T-helper 1 cell (primary cell): ENCODE measurements at places on chromosomes 5 and 9.

- DNase-seq, result no peak
Observed at GRCh38 chr5:153782589-153783361, 255.9 kb downstream of the FAM114A2 start.

DNA sequence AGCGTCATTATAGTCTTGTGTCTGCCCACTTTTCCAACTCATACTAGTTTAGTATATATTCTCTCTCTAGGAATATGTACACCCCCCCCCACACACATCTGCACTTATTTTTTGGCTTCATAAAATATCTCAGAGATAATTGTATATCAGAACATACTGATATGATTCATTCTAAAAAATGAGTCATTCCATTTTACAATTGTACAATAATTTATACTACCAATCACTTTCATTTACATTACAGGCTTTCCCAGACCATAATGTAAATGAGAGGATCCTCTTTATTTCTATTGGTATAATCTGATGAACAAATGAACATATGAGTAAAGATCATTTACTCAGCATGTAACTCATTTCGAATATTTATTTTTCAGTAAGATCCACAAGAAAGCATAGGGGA lies 1842.9 kb upstream of the C9orf72 start:
- DNase-seq, result no peak

DNA sequence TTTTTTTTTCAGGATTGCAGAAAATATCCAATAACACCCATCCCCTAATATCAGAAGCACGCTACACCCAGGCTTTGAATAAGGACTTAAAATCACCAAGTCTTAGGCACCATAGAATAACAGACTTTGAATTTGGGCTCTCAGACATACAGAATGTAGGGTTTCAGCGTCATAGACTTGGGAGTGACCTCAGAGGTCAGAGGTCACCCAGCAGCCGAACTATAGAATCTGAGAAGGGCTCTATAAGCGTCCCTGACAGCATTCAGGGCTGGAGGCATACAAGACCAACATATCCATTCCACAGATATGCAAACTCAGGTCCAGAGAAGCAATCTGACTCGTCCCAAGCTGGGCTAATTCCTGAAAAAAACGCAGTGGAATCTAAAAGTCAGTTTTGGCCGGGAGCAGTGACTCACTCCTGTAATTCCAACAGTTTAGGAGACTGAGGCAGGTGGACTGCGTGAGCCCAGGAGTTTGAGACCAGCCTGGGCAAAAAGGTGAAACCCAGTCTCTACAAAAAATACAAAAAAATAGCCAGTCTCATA lies 34.7 kb downstream of the SLC6A7 start:
- no peak for DNase-seq

DNA sequence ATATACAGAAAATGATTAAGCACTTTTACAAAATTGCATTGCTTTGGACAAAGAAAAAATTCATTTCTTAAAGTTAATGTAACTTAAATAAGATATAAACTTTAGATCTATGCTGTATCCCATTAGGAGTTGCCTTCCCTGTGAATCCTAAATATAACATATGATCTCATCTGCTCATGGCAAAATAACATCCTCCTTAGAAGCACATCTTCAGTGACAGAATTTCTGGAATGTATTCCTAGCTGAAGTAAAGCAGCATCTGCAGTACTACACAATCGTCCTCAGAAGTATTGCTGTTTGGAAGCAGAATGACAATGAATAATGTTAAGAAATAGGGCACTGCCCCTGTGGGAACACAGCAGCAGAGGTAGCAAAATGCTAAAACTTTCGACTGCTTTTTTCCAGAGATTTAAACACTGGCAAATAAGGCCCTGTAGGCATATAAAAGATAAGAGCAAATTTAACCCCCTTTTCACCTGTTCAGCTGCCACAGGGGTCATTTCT lies 571.0 kb downstream of the PTPRD start:
- no peak for DNase-seq

- no peak for DNase-seq
Observed at GRCh38 chr5:176616511-176616910, 6.6 kb upstream of the GPRIN1 start.

DNA sequence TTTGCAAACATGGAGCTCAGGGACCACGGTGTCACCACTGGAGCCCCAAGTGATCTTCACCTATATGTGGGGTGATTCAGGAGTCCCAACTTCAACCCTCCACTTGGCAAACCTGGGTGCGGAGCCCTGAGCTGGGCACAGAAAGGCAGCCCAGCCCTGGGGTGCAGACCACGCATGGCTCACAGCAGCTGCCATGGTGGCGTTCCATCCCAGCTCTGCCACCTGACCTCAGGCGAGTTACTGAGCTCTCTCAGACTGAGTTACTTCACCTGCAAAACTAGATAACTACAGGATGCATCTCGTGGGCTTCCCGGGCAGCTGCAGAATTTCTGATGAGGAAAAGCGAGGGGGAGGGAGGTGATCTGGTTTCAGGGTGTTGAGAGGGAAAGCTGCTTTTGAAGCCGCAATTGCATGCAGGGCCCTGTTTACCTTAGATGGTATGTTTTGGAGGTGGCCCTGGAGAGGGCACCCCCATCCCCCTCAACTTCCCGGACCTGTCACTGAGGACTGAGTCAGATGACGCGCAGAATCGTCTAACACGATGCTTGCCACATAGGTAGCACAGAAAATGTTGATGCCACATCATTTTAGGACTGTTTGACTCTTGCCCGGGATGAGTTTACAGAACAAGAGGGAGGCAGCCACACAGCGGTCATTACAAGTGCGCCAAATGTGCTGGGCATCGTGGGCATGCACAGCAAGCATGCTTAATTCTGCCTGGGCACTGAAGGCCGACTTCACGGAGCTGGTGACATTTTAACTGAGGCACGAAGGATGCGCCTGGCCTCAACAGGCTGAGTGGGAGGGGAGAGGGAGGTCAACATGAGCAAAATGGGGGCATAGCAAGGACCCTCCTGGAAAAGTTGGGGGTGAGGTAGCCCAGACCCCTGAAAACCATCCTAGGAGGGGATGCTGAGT lies 154.6 kb downstream of the COL23A1 start:
- DNase-seq, result no peak

GRCh38 chr5:103444333-103445038 lies 118.1 kb downstream of the NUDT12 start:
- DNase-seq, result no peak

GRCh38 chr5:79456400-79456799 lies 57.5 kb downstream of the HOMER1 start:
- DNase-seq, result no peak

GRCh38 chr9:13991395-13991794 lies 322.5 kb downstream of the NFIB start:
- no peak for DNase-seq

- DNase-seq, result no peak
Observed at GRCh38 chr9:89312222-89312571, 1.2 kb downstream of the CKS2 start.

DNA sequence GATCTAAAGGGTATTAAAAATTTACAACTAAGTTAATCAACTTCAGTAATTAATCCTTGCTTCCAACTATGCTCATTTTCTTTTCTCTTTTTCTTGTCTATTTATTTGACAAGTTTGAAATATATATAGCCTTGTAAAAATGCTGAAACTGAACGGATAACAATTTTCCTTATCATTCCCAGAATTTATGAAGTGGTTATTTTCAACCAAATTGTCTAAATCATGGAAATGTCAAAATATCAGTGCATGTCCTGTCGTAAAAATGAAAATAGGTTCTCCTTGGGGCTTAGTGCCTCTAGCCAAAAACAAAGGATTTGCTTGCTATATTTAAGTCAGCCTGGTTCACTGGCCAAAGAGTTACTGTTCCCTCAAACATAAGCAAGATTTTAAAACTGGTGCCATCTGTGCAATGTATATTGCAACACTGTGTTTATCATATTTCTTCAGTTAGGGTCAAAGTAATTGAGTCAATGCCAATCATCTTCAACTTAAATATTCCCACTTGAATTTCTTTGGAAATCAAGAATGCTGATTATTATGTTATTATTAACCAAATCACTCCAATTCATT lies 798.3 kb downstream of the MAT2B start:
- no peak for DNase-seq

- DNase-seq, result no peak
Observed at GRCh38 chr9:132099741-132100407, 20.2 kb upstream of the MED27 start.

GRCh38 chr9:82829818-82830217 lies 233.1 kb downstream of the RASEF start:
- DNase-seq, result no peak

- no peak for DNase-seq
Observed at GRCh38 chr5:2729189-2729588, 22.3 kb downstream of the IRX2 start.

DNA sequence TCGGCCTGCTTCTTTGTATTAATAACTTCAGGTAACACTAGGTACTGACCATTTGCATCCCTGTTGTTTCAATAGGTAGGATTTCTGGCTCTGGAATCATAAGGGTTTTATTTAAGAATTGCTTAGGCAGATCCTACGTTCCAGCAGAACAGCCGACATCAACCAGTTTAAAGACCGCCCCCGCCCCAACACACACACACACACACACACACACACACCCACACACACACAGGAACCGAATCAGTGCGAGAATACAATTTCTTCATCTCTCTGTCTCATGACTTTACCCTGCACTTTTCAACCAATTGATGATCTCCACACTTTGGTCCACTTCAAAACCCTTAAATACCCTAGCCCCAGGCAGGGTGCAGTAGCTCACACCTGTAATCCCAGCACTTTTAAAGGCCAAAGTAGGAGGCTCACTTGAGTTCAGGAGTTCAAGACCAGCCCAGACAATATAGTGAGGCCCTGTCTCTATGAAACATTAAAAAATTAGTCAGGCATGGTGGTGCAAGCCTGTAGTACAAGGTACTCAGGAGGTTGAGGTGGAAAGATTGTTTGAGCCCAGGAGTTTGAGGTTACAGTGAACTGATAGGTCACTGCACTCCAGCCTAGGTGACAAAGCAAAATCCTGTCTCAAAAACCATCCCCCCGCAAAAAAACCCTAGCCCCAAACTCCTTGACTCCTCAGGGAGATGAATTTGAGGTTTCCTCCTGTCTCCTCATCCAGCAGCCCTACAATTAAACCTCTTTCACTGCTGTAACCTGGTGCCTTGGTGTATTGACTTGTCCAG lies 2.7 kb upstream of the MTMR12 start:
- DNase-seq, result no peak

DNA sequence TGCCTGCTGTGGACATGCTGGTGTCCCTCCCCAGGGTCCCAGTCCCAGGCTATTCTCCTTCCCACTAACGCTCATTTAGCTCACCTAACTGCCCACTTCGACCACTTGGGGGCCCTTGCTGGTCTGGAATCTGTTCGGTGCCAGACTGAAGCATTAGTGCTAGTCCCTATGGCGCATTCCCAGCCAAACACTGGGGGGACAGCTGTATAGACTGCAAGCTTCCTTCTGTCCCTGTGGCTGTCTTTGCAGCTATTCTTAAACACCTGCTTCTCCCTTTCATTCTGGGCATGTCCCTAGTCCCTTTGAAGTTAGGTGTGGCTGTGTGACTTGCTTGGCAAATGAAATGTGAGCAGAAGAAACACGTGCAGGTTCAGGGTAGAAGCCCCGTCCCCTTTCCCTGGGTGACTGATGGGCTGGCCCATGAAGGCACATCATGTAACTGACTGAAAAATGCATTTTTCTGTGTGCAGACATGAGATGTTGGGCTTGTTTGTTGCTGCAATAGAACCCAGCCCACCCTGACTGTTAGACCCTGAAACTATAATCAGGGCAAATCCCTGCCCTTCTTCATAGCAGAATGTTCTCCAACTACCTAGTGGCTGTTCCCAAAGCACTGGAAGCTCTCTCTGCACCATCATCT lies 134.4 kb downstream of the BARX1 start:
- DNase-seq, result no peak

DNA sequence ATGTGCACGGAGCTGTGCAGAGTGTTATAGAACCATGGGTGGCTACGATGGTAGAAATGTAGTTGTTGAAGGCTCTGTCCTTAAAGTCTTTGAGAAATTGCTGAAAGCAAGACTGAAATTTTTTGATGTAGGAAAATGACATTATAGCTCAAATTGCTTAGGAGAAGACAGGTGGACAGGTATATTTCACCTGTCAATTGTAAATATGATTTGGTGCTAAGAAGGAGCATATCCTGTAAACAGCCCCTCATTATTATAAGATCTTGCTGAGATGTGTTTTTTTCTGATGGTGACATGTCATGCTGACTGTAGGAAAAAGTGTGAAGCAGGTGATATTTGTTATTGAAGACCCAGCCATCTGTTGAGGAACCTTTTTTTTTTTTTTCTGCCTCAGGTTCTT lies 377.9 kb downstream of the PSAT1 start:
- no peak for DNase-seq

GRCh38 chr9:84781458-84781857 lies 111.9 kb downstream of the NTRK2 start:
- no peak for DNase-seq

DNA sequence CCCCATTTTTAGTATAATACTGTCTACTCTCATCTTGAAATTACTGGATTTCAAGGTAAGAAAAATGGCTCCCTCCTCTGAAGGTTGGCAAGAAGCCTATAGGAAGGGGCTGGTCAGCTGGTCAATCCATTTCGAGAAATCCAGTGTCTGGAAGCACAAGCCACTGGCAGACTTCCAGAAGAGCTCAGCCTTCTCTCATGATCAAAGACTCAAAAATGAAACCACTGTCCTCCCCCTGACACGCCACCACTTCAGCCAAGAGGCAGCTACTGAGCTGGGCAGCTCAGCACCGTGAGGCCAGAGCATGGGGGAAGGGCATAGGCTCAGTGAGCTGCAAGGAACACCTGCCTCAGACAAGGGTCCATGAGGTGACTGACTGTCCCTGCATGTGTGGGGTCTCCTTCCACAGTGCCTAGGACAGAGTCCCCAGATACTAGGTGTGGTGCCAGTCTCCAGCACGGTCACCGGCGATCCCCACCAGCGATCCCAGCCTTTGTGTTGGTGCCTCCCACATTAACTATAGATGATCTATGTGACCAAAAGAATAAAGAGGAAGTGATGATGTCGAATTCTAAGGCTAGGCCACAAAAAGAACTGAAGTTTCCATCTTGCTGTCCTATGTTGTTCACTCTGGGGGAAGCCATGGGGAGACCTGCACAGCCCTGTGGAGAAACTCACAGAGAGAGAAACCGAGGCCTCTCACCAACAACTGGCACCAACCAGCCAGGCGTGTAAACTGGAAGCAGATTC lies 100.1 kb upstream of the LRRTM2 start:
- DNase-seq, result no peak

DNA sequence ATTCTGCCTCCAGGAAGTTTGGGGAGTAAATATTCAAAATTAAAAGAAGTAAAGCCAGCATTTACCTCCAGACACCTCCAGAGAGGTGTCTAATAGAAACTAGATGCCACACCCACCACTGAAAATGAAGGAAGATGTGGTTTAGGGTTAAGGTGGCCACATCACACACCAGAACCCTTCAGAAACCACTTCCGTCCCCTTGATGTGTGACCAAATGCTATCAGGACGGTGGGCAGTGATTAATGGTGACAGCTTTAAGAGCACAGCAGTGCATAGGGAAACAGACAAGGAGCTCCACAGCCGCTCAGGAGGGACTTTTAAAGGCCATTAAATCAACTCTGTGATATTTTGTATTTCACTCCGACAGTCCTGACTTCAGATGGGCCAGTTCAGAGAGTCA lies 295.2 kb downstream of the BRINP1 start:
- DNase-seq, result no peak

GRCh38 chr5:140633501-140633900 lies 526 bp upstream of the CD14 start:
- no peak for DNase-seq
